ENCODE measurements at places on chromosomes 11 and 22.

GRCh38 chr11:70155386-70155785, 47.7 kb upstream of the FADD start:
- no peak for DNase-seq

DNA sequence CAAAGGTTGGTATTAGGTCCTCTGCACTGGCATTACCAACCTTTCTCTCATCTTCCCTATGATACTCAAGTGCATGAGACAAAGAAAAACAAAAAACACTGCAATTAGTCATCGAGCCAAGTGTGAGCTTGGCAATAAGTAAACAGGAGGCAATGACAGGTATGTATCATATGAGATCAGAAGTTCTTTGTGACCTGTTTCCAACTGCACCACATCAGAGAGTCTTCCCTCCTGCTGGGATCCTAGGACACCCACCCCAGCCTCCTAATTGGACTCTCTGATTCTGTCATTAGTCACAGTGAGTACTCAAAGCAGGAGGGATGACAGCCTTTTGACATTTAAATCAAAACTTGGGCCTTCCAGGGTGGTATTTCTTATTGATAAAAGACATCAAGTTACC, 7.8 kb upstream of the JAML start:
- DNase-seq, result no peak

DNA sequence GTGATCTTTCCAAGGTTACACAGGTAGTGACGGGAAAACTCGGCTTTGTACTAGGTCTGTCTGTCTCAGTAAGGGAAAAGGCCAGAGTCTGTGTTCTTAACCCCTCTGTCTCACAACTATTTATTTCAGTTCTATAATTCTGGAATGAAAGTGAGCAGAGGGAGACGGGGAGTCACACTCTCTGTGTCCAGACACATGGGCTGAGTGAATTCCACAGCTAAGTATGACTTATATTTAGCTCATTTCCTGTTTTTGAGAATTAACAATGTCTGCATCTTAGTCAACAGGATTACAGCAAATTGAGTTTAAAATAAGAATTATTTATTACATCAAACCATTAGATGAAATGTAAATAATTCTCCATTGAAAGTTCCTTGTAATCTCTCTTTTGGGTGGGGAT, 62.5 kb upstream of the OR4B1 start:
- no peak for DNase-seq

- DNase-seq, result no peak
Measured at GRCh38 chr11:61092908-61093763, 9.2 kb upstream of the CD5 start.

- no peak for DNase-seq
Measured at GRCh38 chr11:561148-562003, 606 bp downstream of the RASSF7 start.

Data from stimulated activated CD8-positive, alpha-beta memory T cell treated with anti-CD3 and anti-CD28 coated beads, Interleukin-15, amount 100 ng/mL, for 48 hours (primary cell).